ENCODE measurements at places on chromosomes 5 and 9.

- DNase-seq: no peak
Measured at GRCh38 chr9:119533504-119533903, 164.3 kb upstream of the BRINP1 start.

GRCh38 chr5:170623576-170624181 is 119.9 kb downstream of the KCNIP1 start:
- no peak for DNase-seq

DNA sequence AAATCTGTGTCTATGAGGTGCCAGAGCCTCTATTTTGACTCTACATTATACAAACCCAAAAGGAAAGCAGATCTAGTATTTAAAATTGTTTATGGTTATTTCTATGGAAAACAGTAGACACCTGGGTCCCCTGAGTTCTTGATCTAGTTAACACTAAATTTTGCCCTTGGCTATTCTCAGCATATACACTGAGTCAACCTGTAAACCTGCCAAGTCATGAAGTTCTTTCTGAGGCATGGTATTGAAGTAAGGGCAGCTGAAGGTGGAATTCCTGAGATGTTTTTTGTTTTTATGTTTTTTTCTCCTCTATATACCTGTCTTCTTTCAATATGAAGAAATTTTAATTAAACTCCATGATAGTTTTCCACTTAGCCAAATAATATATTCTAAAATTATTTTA is 120.2 kb downstream of the PDE4D start:
- DNase-seq: no peak

DNA sequence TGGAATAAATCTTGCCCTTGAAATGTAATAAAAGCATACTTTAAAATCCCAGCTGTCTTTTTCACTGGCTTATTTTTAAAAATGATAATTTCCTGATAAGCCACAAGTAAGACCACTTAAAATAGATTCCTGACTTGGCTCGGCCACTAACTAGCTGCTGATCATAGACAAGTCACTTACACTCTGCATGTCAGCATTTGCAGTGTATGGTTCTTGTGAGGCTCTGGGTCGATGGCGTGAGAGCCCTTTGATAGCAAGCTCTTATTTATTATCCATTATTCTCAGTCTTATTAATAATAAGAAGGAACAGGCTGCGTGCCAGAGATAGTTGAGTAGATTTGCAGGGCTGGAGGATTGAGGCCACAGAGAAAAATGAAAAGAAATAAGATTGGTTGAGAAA is 110.7 kb upstream of the IL12B start:
- no peak for DNase-seq

- no peak for DNase-seq
Measured at GRCh38 chr5:34491251-34491620, 164.9 kb upstream of the RAI14 start.

DNA sequence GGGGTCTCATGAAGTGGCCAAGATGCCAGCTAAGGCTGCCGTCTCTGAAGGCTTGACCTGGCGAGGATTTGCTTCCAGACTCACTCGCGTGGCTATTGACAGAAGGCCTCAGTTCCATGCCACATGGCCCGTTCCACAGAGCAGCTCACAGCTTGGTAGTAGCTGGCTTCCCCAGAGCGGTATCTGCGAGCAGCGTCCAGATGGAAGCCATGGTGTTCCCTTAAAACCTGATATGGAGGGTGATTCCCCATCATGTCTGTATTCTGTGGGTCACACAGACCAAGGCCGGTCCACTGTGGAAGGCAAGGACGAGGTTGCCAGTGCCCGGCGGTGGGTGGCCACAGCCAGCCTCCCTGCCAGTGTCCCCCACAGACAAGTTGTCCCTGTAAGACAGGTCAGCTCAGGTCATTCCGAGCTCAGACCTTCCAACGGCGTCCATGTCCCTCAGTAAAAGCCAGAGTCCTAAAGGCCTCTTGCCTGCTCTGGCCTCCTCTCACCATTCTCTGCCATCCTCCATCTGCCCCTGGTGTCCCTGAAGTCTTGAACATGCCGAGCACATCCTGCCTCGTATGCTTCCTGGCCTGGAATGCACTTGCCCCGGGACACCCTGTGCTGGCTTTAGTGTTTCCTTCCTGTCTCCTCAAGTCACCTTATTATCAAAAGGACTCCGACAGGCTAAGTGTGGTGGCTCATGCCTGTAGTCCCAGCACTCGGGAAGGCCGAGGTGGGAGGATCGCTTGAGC is 61.3 kb upstream of the LRRTM2 start:
- no peak for DNase-seq

DNA sequence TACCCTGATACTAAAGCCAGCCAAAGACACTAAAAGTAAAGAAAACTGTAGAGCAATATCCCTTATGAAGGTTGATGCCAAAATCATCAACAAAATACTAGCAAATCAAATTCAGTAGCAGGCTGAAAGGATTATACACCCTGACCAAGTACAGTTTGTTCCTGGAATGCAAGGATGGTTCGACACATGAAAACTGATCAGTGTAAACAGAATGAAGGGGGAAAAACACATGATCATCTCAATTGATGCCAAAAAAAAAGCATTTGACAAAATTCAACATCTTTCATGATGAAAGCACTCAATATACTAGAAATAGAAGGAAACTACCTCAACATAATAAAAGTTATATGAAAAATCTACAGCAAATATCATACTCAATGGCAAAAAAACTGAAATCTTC is 43.5 kb upstream of the LRRC14B start:
- no peak for DNase-seq

- DNase-seq: no peak
Measured at GRCh38 chr5:76808141-76808691, 10.6 kb upstream of the F2RL1 start.

DNA sequence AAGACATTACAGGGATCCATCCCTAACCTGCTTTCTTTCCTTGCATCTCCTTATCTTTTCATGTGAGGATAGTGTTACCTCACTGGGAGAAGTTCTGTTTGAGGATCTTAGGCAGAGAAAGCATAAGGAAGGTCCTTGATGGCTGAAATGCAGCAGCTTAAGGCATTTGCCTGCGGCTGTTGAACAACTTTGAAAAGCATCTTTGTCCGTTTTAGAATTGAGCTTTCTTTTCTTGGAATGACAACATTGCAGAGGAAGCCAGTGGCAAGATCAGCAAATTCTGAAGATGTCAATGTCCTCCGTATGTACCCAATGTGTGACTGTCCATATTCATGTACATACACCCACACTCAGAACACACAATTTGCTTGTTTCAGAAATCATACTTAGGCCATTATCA is 436.2 kb downstream of the GABRG2 start:
- DNase-seq: no peak

GRCh38 chr9:133606708-133607025 is 2.5 kb downstream of the FAM163B start:
- no peak for DNase-seq

GRCh38 chr5:9555961-9556360 is 10.1 kb upstream of the SEMA5A start:
- DNase-seq: no peak

GRCh38 chr9:114696814-114697544 is 15.0 kb upstream of the TEX48 start:
- DNase-seq: no peak

DNA sequence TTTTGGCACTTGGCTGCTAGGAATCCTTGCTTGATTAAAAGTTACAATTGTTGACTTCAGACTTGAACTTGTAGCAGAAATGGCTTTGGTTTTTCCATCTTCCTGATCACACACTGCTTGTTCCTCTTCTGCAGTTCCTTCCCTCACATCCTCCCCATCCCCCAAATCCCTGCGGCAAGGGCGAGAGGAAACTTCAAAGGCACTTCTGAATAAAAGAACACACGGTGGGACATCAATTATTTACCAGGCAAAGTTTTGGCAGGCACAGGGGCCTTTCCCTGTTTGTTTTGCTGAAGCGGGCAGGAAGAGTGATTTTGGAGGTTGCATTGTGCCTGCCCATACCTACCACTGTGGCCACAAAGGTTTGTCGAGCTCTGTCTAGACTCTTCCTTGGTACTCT is 260.9 kb downstream of the KIF4B start:
- DNase-seq: no peak

DNA sequence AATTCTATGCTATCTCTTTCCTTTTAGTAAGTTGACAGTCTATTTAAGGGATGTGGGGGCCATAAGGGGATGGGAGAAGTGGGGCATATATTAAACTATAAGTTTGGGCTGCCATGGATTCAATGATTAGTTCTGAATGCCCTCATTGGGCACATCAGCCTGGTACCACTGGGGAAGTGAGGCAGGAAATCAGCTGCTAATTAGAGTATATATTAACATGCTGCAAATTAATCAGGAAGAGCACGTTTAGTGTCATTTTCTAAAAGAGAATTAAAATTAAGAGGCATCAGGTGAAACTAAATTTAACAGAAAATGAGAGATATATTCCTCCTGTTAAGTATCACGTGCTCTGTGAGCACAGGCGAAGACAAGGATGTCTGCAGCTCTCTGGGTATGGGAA is 123.0 kb upstream of the GNA14 start:
- DNase-seq: no peak

GRCh38 chr5:103849934-103850333 is 287.3 kb upstream of the NUDT12 start:
- DNase-seq: no peak

DNA sequence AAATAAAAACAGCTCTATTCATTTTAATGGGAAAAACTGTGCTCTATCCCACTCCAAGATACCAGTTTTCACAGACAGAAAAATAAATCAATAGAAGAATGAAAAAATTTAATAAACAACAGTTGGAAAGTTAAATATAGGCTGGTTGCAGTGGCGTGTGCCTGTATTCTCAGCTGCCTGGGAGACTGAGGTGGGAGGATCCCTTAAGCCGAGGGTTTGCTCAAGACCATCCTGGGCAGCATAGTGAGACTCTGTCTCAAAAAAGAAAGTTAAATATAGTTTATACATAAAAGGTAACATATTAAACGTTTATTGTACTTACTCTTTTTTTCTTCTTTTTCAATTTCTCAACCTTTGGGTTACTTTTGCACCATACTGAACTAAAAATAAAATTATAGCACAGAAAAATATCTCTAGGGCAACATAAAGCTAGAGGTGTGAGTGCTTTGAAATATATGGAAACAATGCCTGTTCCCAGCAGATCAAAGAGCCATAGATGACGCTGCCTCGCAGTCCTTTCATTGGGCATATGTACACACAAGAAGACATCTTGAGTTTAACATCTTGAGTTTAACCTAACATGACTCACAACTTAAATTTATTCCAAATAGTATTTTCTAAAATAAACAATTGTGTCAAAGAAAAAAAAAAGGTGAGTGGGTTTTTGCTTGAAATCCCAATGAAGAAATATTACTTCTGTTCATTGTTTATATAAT is 25.7 kb upstream of the KLF9 start:
- no peak for DNase-seq

- DNase-seq: no peak
Measured at GRCh38 chr5:26666371-26666770, 372.0 kb downstream of the CDH9 start.

DNA sequence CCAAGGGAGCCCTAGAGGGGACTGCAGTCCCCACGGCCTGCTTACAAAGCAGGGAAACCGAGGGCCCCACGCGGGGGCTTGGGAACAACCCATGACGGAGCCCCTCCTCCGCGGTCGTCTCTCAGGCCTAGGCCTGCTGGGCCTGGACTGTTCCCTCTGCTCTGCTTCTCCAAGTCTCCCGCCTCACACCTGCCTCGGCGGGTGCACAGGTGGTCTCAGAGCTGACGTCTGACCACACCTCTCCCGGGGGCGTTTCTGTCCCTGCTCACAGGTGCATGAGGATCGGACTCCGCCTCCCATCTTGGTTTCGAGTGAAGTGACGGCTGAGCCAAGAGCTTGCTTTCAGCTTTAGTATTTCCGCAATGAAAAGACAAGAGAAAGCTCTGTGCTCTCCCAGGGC is 72.1 kb downstream of the MRPL36 start:
- no peak for DNase-seq

DNA sequence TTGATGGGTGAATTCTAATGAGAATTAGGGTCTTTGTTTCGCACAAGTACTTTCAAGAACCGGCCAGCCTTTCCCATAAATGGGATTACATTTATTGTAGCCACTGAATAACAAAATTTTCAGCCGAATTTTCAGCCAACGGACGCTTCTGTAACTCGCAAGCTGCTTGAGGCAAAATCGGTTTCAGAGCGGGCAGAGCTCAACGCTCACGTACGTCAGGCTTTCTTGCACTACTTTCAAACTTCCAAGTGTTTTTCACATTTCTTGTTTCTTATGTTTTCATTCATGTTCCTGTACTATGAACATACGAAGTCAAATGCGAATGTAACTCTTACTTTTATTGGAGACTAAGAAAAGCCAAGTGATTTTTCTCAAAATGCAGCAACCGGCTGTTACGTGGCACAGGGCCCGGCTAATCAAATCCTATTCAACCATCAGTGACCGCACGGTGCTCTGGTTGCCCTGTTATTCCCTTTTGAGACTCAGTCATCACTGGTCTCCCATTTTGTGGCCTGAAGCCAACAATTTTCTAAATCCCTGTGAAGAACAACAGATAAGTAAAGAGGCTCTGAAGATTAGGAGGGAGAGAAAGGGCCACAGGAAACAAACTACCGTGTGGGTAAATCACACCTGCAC is 68.5 kb downstream of the SLC28A3 start:
- DNase-seq: no peak

DNA sequence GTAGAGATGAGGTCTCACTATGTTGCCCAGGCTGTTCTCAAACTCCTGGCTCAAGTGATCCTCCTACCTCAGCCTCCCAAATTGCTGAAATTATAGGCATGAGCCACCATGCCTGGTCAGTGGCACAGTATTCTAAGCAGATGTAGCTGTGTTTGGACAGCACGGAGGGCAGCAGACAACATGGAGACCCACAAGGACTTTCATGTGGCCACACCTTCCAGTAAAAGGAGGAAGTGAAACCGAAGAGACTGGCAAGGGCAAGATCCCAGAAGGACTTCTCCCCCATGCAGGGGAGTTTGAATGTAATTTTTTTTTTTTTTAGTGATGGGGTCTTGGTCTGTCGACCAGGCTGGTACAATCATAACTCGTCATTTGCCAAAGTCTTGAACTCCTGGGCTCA is 172.2 kb downstream of the TRPM3 start:
- no peak for DNase-seq

DNA sequence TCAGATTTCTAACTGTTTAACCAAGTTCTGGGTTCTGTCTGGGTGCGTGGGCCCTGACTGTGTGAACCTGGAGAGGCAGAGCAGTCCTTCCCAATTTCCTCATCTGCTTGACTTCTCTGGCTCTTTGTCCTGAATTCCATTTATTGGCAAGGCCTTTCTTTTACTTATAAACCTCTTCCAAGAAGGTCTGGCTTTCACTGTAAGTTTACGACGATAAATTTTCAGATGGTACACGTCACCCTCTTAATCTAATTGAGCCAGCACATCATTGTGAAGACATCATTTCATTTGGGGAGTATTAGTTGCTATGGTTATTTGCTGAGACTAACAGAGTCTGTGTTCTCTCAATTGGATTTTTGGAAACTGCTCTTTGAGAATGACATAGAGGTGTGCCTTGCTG is 92.4 kb downstream of the ARHGAP26 start:
- no peak for DNase-seq

GRCh38 chr9:28799876-28800275 is 1226.6 kb upstream of the C9orf72 start:
- no peak for DNase-seq

GRCh38 chr5:135551593-135552447 is 16.1 kb upstream of the NEUROG1 start:
- peak; percentile 79 for DNase-seq

- DNase-seq: no peak
Measured at GRCh38 chr5:113552137-113552536, 38.6 kb downstream of the YTHDC2 start.

Measured in hematopoietic multipotent progenitor cell treated with erythropoietin and hydrocortisone succinate and interleukin-3 and kit ligand, for 15 days (in vitro differentiated cells).